ENCODE measurements at places on chromosomes 12 and 14.

DNA sequence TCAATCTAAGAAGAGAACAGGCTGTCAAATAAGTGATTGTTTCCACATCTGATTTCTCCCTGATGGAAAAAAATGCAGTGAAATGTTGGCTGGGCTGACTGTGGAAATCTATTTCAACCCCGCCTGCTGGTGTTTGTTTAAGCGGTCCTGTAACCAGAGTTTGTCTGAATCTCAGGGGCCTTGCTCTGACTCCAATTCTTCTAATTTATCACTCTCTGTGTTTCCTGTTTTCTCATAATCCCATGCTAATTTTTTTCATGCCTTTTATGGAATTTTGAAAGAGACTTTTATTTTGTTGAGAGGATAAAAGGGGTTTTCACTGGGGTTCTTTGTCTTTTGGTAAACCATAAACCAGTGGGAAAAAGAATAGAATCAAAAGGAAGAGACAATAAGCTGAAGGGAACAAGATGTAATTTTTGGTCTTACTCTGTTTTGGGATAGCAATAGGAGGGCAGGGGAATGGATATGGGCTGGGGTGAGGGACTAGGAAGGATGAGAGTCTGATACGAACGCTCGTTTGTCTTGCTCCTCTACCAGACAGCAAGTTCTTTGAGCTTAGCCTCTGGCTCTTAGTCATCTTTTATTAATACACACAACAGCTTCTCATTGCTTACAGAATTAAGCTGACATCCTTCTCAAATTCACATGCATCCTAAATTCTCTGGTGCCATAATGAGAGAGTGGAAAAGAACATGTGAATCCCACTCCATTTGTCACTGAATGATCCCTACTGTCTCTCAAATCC lies 8.0 kb upstream of the MGP start:
- no peak for DNase-seq

DNA sequence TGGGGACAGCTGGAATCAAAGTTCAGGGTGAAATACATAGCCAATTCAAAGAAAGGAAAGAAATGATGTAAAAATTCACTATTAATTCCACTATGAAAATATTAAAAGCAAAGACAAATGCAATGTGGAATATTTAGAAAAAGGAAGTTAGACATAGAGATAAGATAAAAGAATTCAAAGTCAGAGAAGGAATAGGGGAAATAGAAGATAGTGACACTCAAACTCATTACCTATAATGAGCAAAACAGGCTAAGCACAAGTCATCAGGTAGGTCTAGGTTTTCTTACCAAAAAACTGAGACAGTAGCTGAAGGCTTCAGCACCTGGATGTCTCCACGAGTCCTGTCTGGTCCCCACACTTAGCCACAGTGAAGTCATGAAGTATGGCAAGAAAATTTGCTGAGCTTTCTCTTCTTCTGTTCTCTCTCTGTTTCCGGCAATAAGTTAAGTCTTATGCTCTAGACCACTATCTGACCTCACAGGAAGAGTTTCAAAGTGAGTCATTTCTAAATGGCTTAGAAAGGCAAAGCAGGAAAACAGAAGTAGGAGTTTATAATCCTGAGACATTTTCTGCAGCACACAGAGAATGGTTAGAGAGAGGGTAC lies at the start of gene C3AR1:
TSS of gene C3AR1 (minus strand) at position 369 of the 604 bp plus-strand sequence. CDS start 6,174 bp downstream, outside the sequence.
- no peak for DNase-seq

GRCh38 chr12:71266606-71267005 lies 108.8 kb upstream of the TSPAN8 start:
- no peak for DNase-seq

- DNase-seq, result no peak
Observed at GRCh38 chr14:36212577-36212976, 36.1 kb upstream of the PTCSC3 start.

DNA sequence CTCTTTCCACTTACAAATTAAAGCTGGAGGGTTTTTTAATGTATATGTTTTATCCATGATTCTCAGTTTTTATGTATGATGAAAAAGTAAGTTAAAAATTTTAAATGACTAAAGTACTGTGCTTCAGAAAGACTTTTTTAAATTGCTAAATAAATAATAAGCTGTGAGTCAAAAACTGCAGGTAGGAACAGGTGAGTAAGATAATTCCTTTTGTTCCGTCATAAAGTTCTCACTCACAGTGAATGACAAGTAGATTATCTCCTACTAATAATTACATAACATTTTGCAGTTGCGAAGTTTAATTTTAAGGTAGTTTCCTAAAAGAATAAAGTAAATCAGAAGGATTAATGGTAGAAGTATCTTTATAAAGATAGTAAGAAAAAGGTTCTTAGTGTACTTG lies 78.0 kb downstream of the PRKCH start:
- DNase-seq, result no peak

DNA sequence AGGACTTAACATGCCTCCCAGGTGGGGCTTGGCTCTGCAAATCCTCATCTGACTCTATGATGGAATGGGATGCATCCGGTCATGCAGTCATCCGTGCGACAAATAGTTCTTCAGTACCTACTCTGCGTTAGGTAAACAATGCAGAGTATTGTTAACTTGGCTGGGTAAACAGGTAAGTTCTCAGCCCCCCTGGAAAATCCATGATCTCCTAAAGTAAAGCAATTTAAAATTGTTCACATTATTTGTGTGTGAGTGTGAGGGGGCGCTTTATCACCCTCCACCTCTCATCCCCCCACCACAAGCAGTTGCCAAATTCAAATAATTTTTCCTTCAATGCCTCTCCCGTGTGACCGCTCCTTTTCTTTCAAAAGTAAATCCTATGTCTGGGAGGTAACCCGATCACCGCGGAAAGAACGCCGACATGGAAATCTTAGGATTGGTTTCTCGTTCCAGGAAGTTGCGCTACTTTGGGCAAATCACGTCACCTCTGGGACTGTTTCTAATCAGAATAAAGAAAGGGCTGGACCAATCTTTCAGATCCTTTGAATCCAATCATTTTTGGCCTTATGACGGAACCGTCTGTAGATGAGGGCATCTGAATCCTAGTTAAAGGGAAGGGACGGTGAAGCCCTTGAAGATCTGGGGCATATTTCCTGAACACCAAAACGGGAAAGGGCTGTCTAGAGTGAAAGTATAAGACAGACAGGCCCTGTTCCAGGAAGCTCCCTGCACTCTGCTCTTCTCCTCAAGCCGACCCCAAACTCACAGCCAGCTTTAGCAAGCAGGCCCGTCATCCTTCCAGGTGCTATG lies 44.0 kb upstream of the SINHCAF start:
- DNase-seq, result no peak

DNA sequence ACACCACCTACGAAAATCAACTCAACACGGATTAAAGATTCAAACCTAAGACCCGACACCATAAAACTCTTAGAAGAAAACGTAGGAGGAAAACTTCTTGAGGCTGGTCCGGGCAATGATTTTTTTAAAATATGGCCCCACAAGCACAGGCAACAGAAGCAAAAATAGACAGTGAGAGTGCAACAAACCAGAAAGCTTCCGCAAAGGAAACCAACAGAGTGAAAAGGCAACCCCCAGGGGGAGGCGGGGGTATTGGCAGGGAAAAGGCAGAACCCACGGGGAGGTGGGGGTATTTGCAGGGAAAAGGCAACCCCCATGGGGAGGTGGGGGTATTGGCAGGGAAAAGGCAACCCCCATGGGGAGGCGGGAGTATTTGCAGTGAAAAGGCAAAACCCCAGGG lies 20.5 kb upstream of the FBRSL1 start:
- DNase-seq, result no peak

GRCh38 chr12:109776624-109777023 lies 56.6 kb downstream of the TRPV4 start:
- no peak for DNase-seq

All from HCT116 (cell line).